ENCODE measurements at places on chromosomes 1 and 21. TPM values are rescaled to one million over a fixed set of nuclear protein-coding genes. Genes with fewer than 3 reads are reported as not detected.

DNA sequence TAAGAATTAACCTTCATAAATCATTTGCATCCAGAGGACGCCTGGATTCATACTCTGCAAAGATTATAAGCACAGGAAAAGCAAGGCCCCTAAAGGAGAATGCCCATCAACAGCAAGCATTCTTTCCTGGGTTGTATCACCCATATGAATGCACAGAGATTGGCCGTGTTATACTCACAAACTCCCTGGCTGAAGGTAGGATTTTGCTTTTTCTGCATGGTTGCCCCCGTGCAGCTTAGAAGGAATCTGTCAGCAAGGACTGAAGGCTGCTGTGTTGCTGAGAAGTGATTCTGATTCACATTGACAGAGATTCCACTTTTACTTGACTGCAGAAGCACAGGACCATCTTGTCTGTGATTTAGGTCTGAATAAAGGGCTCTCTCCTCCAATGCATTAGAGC lies 283.0 kb downstream of the LRRIQ3 start:
- no peak for DNase-seq

GRCh38 chr1:51756290-51756689 lies 122.2 kb downstream of the NRDC start:
- DNase-seq = no peak

Gene CD1C
- total RNA-seq = not detected

DNA sequence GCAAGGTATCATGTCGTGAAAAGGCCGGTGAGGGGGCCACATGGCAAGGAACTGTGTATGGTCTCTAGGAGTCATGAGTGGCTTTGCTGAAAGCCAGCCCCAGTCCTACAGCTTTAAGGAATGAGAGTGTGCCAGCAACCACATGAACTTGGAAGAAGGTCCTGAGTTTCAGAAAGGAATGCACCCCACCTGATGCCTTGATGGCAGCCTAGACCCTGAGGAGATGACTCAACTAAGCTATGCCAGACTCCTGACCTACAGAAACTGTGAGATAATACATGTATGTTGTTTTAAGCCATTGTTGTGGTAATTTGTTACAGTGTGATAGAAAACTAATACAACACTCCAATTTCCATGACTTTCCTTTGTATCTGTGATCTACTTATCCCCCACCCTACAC lies 33.5 kb upstream of the AKT3 start:
- no peak for DNase-seq

DNA sequence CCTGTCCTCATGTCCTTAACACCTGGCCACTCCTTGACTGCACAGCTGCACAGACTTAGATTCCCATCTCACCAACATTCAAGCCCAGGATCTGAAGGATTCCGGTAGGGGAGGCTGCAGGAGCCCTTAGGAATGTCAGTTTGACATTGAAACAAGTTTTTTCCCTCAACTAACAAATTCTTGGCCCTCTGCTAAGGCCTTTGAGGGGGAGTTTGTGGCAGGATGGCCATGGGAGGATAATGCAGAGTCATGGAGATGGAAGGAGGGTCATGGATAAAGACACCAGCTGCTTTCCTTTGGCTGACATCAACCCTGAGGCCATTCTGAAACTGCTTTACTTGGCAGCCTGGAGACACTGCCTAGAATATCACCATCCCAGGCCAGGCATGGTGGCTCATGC lies 63.4 kb upstream of the PPP2R5A start:
- no peak for DNase-seq

- DNase-seq = no peak
Observed at GRCh38 chr1:117540532-117540931, 65.3 kb upstream of the TENT5C start.

- no peak for DNase-seq
Observed at GRCh38 chr1:30817077-30817438, 59.5 kb upstream of the LAPTM5 start.

Gene OR2T2
- 0.21 TPM for total RNA-seq

Gene KRTAP19-6
- not detected for total RNA-seq

- no peak for DNase-seq
Observed at GRCh38 chr1:164564378-164564777, 5.4 kb downstream of the PBX1 start.

Gene SPRR1A
- not detected for total RNA-seq

Gene PYHIN1
- not detected for total RNA-seq

GRCh38 chr21:45179568-45180245 lies 105.3 kb downstream of the ADARB1 start:
- no peak for DNase-seq

DNA sequence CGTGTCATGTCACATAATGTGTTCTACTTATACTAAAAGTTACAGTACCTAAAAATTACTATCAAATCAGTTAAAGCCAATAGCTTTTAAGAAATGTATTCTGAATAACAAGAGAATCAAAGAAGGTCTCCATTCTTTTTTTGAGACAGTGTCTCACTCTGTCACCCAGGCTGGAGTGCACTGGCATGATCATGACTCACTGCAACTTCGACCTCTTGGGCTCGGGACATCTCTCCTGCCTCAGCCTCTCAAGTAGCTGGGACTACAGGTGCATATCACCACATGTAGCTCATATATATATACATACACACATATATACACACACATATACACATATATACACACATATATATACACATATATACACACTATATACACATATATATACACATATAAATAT lies 20.1 kb downstream of the COP1 start:
- no peak for DNase-seq

GRCh38 chr1:203421246-203421645 lies 54.4 kb upstream of the PRELP start:
- DNase-seq = no peak

GRCh38 chr1:98669355-98670296 lies 8.1 kb downstream of the SNX7 start:
- DNase-seq = no peak

DNA sequence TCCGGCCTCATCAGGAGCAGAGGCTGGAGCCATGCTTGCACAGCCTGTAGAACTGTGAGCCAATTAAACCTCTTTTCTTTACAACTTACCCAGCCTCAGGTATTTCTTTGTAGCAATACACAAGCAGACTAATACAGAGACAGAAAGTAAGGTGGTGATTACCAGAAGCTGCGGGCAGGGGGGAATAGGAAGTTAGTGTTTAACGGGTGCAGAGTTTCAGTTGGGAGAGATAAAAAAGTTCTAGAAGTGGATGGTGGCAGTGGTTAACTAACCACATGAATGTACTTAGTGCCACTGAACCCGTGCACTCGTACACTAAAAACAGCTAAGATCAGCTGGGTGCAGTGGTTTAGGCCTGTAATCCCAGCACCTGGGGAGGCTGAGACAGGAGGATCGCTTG lies 80.4 kb upstream of the TARDBP start:
- DNase-seq = no peak

Gene TCHH
- not detected for total RNA-seq
